ENCODE measurements at places on chromosomes 12 and 14.
A peak's percentile ranks its signal among the peaks of the same experiment; 100 is the strongest.

- no peak for DNase-seq
These were observed 42.9 kb upstream of the CSRNP2 start for GRCh38 chr12:51126297-51126696.

DNA sequence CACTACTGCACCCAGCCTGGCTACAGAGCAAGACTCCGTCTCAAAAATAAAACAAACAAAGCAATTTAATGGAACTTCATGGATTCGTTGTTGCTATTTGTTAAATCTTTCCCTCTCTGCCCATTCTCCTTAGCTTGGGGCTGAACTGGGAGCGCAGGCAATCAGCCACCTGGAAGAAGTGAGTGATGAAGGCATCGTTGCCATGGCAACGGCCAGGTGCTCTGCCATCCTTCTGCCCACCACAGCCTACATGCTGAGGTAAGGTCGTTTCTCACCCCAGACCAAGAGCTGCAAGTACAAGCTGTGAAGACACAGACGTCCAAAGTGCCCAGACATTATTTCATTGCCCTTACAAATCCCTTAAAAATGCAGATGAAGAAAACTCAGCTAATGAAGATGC is 19.1 kb downstream of the AMDHD1 start:
- DNase-seq = peak; percentile 6

DNA sequence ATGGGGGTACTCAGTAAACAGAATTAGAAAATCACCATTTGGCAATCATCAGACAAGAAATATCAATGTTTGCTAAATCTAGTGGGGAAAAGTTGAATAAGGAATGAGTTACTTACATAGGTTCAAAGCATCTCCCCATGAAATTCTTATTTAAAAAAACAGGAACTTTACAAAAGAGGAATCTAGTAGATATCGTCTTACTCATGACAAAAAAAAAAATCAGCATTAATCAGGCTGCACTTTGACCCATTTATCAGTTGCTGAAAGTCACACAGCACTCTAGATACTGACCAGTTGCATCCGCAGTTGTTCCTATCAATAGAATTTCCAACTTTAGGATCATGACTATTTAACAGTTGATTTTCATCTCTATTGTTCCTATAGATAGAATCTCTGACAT is 5.8 kb upstream of the DICER1 start:
- no peak for DNase-seq

- DNase-seq = no peak
These were observed 6.6 kb upstream of the SLC6A13 start for GRCh38 chr12:269191-269590.

DNA sequence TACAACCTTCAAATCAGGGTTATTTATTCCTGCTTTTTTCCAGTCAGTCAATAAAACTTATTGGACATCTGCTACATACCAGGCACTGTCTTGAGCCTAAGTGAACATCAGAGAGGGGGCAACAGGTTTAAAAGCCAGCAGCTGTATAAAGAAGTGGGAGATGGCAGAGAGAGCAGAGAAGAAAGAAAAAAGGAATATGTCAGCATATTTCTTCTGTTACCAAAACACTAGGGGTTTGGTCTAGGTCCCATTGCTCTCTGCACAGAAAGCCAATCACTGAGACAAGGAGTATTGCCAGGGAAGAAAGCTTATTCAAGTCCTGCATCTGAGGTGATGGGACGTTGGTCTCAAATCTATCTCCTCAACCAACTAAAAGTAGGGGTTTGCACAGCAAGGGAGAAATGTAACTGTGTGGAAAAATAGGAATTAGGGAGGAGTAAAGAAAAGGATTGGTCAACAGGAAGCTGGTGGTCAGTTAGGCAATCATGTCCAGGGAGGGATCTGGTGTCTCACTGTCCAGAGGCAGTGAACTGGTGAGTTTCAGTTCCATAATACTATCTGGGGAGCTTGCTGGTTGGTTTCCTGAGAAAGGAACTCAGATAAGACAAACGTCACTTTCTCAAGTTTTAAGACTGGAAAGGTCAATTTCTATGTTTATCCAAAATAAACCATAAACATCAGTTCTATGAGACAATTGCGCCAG is 107.5 kb downstream of the PHLDA1 start:
- no peak for DNase-seq

DNA sequence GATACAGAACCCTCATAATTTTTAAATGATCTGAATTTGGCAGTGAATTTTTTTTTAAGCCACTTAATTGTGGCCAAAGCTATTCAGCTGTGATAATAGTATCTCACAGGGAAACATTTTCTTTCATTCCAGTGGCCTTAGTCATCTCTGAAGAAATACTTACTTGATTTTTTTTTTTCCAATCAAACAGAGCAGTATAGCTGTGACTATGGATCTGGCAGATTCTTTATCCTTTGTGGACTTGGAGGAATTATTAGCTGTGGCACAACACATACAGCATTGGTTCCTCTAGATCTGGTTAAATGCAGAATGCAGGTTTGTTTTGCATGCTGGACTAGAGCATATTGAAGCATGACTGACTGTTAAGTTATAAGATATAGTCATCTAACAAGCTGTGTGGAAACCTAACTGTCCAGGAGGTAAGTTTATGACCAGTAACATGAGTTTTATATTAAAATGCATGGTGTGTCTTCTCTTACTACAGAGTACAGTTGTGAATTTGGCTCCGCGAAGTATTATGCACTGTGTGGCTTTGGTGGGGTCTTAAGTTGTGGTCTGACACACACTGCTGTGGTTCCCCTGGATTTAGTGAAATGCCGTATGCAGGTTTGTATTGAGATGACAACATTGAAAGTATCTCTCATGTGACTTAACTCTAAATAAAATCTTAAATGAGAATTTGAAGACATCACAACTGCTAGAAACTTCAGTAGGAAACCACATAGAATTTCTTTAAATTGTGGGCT is 1.9 kb downstream of the SLC25A3 start:
- DNase-seq = no peak

GRCh38 chr12:65857840-65858239 is 33.6 kb downstream of the HMGA2 start:
- DNase-seq = no peak

GRCh38 chr12:56315249-56315621 is 553 bp downstream of the CNPY2 start:
- DNase-seq = no peak

GRCh38 chr12:11718105-11718504 is 68.6 kb downstream of the ETV6 start:
- DNase-seq = no peak

DNA sequence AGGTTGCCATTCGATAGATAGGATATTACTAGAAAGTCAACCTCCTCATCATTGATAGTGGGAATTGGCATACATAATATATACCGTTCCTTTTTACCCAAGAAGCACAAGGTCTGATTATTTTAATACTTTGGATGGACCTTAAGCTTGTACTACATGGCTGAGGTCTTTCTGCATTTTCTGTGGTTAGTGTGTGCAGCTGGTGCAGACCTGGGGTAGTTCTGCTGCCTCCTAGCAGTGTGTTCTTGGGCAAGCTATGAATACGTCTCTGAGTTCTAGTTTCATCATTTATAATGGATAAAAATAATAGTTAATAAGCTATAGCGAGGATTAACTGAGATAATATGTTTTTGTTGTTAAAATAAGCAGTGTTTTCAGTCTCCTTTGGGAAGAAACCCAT is 2.2 kb downstream of the ZDHHC17 start:
- DNase-seq = no peak

DNA sequence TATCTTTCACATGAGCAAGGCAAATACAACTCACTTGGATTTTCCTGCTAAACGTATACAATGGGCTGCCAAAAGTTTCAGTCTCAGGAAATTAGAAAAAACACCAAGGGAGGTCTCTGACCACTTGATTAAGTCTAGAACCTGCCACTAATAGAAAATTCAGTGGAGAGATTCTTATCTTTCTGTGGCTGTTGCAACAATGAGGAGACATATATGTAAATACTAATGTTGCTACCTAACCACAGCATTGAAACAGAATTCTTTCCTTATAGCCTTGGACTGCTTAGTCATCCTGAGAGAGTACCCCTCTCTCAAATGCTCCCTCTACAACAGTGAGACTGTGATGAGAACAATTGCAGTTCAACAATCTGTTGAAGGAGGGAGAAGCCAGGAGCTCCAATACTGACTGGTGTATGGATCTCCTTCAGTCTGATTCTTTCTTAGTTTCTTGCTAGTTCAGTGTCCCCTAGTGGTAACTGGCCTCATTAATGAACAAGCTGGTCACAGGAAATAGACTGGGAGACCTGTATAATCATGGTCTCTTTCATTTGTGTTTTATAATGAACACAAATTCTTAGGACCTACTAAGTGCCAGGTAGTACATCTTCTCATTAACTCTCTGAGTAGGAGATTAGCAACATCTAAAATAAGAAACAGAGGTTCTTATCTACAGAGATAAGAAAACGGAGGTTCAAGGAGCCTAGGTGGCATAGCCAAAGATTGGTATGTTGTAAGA is 164.5 kb downstream of the SLC38A4 start:
- no peak for DNase-seq

Data from NCI-H345 (cell line).